Cortex of kidney (tissue), 1 donor: ENCODE measurements at places on chromosomes 16 and 17.

DNA sequence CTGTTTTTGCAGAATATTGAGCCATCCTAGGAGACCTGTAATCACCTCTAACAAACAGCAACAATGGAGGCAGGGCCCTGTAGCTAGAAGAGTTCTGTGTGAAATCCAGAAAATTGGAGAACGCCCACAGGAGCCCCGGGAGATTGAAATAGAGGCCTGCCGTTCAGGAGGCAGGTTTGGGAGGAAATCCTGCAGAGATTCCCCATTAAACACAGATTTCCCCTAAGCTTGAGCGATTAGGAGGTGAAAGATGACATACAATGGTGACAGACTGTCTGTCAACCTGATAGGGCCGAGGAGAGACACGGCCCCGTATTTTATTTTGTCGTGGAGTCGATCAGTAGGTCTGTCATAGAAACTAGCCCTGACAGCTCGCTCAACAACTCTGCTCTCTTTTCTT lies 18.2 kb downstream of the CDK5RAP3 start:
- no peak for DNase-seq

GRCh38 chr17:17739388-17740066 lies 58.3 kb downstream of the RAI1 start:
- DNase-seq: no peak

DNA sequence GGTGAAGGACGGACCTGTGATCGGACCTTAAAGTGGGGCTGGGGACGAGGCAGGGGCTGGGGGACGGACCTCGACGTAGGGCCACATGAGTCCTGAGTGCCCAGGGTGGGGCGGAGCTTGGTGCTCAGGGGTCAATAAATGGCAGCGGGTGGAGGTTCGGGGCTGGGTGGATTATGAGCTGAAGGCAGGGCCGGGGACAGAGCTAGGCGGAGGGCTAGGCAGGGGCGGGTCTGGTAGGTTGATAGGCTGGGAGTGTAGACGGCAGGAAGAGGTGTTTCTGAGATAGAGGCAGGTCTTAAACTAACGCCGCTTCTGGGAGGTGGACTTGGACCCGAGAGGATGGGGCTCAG lies 733 bp downstream of the CHRNB1 start:
- DNase-seq: no peak

DNA sequence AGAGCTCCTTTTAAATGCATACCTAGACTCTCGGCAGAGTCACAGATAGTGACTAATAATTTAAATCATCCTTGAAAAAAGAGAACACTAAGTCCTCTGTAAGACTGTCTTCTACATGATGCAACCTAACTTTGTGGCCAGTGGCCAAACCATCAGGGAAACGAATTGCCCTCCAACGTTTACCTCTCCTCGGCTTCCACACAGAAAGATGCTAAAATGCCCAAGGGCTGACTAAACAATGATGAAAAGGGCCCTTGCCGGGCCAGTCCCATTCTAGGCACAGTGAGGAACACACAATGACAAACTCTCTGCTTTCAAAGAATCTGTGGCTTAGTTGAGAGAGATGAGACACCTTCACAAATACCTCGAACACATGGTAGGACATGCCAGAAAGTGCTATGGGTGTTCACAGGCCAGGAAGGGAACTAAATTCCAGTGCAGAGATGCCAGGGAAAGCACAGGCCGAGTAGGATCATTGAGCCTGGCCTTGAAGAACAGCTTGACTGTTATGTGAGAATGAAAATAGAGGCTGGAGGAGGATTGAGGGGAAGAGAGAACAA lies 35.3 kb upstream of the PITPNM3 start:
- no peak for DNase-seq

DNA sequence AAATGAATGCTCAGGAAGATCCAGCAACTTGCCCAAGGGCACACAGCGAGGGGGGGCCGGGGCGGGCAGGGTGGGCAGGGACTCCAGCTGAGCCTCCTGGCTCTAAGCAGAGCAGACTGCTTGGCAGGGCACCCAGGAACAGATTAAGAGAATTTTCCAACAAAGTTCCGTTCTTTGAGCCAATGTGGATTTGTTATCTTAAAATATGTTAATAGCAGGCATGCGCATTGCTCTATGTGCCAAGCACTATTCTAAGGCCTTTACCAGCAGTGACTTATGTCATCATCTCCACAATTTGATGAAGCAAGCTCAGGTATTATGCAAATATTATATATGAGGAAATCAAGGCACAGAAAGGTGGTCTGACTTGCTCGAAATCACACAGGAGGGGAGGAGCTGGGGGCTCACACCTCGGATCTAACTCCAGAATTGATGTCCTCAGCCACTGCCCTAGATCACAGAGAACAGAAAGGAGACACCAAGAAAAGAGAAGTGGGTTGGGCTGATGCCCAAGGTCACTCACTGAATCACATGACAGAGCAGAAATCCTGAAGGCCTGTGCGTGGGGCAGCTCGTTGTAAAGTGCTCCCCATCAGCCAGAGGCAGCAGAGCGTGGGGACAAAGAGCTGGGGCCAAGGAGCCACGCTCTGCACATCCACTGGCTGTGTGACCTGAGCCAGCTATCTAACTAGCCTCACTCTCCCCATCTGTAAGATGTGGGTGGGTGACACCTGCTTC lies 23.2 kb upstream of the MEAK7 start:
- no peak for DNase-seq

- no peak for DNase-seq
Observed at GRCh38 chr17:10772425-10773380, 31.2 kb downstream of the TMEM238L start.
